Stimulated activated CD8-positive, alpha-beta memory T cell treated with anti-CD3 and anti-CD28 coated beads, Interleukin-2, amount 100 ng/mL, for 1 hour (primary cell): ENCODE measurements at places on chromosomes 11 and 22.

DNA sequence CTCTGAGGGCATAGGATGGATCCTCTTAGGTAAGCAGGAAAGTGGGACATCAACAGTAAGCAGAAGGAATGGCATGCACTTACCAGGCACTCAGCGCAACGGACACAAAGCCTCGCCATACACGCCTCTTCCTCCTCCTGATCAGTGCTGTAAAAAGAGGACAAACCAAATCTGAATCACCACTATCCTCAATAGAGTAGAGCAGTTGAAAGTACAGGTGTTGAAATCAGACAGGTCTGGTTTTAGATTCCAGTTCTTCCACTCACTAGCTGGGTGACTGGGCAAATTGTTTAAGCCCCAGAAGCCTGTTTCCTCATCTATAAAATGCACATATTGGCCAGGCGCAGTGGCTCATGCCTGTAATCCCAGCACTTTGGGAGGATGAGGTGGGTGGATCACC, 8.6 kb upstream of the JAML start:
- no peak for DNase-seq

DNA sequence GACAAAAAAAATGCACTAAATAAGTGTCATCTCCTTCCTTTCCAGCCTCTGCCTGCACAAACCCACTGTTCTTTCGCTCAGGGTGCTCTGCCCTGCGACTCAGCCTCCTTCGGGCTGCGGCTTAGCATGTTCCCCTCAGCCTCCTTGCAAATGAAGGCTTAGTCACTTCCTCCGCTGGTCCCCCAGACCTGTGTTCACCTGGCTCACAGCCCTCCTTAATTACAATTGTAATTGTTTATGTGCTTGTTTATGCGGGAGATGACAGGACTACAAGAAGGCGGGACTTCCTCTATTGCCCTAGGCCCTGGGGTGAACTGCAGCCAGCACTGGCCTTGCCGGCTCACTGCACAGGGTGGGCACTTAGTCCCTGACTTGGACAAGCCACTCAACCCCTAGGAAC, 303.6 kb downstream of the KIRREL3 start:
- DNase-seq = no peak

- no peak for DNase-seq
Measured at GRCh38 chr22:22462813-22463567, 45.6 kb downstream of the ZNF280B start.

DNA sequence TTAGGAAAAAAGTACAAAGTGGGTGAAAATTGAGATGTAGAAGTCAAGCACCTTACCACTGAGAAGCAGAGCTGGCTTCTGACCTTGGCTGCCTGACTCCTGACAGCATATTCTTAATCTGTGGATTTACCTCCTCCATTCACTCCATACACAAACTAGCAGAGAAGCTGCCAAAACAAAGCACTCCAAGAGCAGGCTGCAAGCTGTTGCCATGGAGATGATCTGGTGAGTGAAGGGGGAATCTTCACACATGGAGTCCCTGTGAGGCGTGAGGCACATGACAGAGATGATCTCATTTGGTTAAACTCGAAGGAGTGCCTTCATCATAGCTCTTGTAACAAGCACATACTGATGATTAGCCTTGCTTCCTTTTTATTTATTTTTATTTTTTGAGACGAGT, 16.1 kb downstream of the COMMD9 start:
- no peak for DNase-seq

DNA sequence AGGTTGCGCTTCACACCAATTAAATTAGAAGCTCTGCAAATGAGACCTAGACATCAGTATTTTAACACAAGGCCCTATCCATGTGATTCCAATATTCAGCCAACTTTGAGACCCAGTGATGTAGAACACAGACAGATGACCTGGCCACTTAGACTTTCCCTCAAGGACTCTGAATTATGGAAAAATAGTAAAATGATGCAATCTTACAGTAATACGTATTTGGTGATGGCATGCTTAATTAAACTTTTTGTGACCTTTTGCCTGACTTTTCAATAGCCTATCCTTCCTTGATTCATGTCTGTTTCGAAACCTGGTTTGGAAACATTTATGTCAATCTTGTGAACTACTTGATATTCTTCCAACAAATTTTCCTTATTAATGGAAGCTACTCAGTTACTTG, 521.2 kb downstream of the KCNA4 start:
- no peak for DNase-seq

DNA sequence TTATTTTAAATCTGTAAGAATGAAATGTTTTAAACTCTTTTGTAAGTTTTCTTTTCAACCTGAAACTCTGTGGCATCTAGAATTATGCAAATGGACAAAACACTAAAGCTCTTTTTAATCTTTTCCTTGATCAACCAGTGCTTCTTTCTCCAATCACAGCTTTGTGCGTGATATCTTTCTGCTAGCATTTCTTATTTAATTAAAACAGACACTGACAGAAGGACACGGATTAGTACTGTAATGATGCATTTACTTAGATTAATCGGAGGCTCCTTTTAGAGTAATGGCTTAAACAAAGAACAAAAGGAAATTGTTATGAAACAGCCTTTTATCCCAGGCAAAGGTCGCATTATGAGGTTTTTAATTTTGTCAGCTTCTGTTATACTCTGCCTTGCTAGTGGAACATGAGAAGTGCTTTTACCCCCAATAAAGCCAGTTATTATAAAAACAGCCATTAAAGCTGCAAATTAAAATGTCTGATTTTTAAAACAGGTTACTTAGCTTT, 48.5 kb upstream of the SOX6 start:
- no peak for DNase-seq

GRCh38 chr11:59944720-59945119, 6.5 kb downstream of the OOSP1 start:
- no peak for DNase-seq

DNA sequence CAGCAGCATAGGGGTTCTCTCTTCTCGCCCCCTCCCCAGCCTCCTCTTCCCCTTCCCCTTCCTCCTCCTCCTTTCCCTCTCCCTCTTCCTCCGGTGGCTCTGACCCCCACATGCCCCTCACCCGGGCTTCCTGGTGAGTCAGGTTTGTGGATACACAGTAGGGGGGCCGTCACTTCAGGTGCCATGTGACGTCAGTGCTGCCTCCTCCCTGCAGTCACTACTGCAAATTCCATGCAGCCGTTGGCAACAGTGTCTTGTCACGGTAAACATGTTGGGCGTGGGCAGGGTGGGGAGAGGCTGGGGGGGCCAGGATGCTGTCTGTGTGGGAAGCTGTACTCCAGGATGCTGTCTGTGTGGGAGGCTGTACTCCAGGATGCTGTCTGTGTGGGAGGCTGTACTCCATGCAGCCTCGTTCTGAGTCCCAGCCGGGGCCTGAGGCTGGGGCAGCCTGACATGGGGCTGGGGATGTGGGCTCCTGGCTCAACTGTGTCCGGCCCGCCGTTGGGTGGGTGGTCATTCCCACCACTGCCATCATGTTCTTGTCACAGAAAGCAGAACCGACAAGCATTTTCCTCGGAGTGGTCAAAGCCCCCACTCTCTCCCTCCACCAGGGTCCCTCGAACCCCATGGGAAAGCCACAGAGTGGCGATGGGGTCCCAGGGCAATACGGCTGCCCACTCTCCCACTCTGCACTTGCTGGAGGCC, 2.4 kb upstream of the MUC2 start:
- no peak for DNase-seq

DNA sequence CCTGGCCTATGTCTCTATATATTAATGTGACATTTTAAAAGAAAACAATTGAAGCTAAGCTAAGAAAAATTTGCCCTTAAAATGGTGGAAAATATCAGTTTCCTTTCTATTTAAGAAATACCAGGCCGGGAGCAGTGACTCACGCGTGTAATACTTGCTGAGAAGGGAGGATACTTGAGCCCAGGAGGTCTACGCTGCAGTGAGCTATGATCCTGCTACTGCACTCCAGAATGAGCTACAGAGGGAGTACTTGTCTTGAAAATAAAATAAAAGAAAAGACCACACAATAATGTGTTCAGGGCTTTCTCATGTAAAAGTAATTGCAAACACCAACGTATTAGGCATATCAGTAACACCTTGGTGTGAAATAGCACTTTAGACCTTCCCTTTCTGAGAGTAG, 1.4 kb upstream of the PRSS23 start:
- DNase-seq = no peak

GRCh38 chr11:127843483-127844396, 743.6 kb downstream of the ETS1 start:
- peak; percentile 4 for DNase-seq

- DNase-seq = no peak
Measured at GRCh38 chr11:43360361-43361032, 1.8 kb downstream of the TTC17 start.
